CD4-positive, alpha-beta T cell treated with Interleukin-10 for 1 hour (primary cell): ENCODE measurements at places on chromosomes 7 and 10.

GRCh38 chr10:101012525-101013364 is 13.1 kb downstream of the LZTS2 start:
- peak; percentile 84 for DNase-seq

- no peak for DNase-seq
Observed at GRCh38 chr10:92238054-92238585, 52.8 kb downstream of the CPEB3 start.

DNA sequence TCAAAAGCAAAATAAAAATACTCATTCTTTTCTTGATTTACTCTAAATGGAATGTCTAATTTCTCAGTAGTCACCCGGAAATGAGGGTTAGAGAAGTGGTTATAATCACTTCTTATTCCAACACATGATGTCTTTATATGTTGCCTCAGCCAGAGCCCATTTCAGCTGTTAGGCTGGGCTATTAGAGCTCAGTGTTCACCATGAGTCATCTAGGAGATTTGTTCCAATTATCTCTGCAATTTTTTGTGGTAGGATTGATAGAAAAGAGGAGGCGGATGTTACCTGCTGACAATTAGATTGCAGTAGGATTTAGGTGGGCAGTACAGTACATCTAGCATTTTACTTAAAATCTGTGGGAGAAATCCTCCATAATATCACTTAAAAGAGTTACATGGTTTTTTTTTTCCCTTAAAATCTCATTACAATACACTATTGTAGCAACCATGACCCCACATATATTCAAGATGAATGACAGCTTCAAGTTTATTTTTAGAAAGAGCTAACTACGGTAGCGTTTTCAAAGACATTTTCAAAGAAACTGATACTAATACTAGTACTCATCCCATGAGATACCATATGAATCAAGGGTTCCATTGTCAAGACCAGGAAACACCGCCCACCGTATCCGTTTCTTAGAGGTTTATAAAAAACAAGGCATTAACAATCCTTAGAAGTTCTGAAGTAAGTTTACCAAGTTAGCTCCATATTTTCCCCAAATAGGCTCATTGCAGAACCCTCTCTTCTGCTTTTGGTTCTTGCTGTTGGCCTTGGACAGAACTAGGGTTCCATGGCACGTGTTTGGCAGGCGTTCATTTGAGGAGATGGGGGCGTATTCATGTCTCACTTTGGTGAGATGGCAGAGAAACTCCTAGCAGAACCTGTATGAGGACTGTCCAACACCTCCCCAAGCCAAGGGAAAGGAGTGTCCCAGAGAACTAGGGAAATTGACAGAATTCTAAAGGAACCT is 10.4 kb downstream of the CPA2 start:
- no peak for DNase-seq

DNA sequence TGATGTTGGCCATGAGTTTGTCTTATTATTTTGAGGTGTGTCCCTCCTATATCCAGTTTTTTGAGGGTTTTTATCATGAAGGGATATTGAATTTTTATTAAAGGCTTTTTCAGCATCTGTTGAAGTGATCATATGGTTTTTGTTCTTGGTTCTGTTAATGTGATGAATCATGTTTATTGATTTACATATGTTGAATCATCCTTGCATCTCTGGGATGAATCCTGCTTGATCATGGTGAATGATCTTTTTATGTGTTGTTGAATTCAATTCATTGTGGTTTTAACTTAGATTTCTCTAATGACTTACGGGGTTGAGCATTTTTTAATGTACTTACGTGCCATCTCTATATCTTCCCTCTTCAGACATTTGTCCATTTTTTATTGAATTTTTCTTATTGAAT is 22.9 kb downstream of the DLD start:
- DNase-seq: no peak

GRCh38 chr7:93973134-93973533 is 31.0 kb downstream of the BET1 start:
- no peak for DNase-seq
